Progenitor cell of endocrine pancreas (in vitro differentiated cells): ENCODE measurements at places on chromosomes 4 and X. TPM values are rescaled to one million over a fixed set of nuclear protein-coding genes. Genes with fewer than 3 reads are reported as not detected.

The TNMD gene
- total RNA-seq = not detected in 2 replicates

The BEX5 gene
- total RNA-seq = 24.0 and 26.8 TPM in 2 replicates

The ARX gene
- 4.5 and 5.8 TPM in 2 replicates for total RNA-seq

The CXXC4 gene
- 35.5 and 40.8 TPM in 2 replicates for total RNA-seq

The TEX13B gene
- total RNA-seq = not detected in 2 replicates

The ZIC3 gene
- 0.10 TPM in 1 of 2 replicates, not detected in the other for total RNA-seq

The SEL1L3 gene
- total RNA-seq = 61.3 and 62.7 TPM in 2 replicates

The HMGN5 gene
- total RNA-seq = 7.9 and 10.0 TPM in 2 replicates

The DUX4 gene
- total RNA-seq = not detected in 2 replicates

The TLR7 gene
- total RNA-seq = 0.05 TPM in 1 of 2 replicates, not detected in the other

The ZAR1 gene
- 0.27 TPM in 1 of 2 replicates, not detected in the other for total RNA-seq

The TRAM1L1 gene
- total RNA-seq = 4.3 and 5.0 TPM in 2 replicates

The C4orf51 gene
- not detected in 2 replicates for total RNA-seq

The PHOX2B gene
- not detected in 2 replicates for total RNA-seq

The ARHGEF9 gene
- 20.4 and 20.9 TPM in 2 replicates for total RNA-seq

The IL9R gene
- total RNA-seq = 0.13 TPM in 1 of 2 replicates, not detected in the other

The RENBP gene
- total RNA-seq = 2.5 and 3.3 TPM in 2 replicates

The ADAM29 gene
- not detected in 2 replicates for total RNA-seq

The UCP1 gene
- total RNA-seq = not detected in 2 replicates
